AG20443 (cell line): ENCODE measurements at places on chromosomes 6 and 20.

GRCh38 chr20:32934580-32934979 lies 69.7 kb downstream of the SUN5 start:
- no peak for DNase-seq

GRCh38 chr20:4546342-4546741 lies 175.4 kb upstream of the PRND start:
- no peak for DNase-seq

DNA sequence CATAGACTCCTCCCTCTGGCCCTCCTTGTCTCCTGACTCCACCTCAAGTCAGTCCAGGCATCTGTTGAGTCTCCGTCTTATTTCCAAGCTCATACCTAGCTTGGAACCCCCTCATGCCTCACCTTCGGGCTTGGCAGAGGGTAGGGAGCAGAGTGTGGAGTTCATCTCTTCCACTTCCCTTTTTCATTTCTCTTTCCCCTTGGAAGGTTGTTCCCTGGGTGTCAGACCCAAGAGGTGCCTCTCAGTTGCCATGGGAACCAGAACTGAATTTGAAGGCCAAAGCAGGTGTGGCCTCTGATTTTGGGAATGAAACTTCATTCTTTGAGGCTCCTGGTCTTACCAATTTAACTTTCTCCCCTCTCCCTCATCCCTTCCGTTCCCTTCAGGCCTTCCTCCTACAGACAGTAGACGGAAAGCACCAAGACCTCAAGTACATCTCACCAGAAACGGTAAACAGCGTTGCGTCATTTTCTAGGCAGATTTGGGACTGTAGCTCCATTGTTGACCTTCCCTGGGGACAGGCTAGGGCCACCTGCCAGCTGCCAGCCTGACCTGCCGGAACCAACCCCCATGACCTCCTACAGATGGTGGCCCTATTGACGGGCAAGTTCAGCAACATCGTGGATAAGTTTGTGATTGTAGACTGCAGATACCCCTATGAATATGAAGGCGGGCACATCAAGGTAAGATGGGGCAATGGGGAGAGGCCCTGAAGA lies 6.6 kb downstream of the CDC25B start:
- DNase-seq: no peak

DNA sequence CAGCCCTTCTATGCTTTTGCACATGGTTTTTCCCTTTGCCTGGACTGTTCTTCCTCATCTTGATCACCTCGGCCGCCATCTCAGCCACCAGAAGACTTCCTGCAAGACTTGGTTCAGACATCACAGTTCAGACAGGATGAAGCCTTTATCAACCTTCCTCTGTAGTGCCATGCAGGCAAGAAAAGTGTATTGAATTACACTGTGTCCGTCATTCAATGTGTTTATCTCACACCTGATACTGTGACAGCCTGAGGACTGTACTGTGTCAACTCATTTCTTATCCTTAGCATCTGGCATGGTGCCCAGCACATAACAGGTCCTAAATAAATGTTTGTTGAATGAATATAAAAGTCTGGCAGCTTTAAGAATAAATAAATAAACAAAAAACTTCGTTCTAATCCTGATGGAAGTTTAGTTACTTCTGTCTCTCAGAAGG lies 133.3 kb upstream of the MAN1A1 start:
- DNase-seq: no peak

GRCh38 chr6:164290101-164290500 lies 875.6 kb downstream of the QKI start:
- DNase-seq: no peak

DNA sequence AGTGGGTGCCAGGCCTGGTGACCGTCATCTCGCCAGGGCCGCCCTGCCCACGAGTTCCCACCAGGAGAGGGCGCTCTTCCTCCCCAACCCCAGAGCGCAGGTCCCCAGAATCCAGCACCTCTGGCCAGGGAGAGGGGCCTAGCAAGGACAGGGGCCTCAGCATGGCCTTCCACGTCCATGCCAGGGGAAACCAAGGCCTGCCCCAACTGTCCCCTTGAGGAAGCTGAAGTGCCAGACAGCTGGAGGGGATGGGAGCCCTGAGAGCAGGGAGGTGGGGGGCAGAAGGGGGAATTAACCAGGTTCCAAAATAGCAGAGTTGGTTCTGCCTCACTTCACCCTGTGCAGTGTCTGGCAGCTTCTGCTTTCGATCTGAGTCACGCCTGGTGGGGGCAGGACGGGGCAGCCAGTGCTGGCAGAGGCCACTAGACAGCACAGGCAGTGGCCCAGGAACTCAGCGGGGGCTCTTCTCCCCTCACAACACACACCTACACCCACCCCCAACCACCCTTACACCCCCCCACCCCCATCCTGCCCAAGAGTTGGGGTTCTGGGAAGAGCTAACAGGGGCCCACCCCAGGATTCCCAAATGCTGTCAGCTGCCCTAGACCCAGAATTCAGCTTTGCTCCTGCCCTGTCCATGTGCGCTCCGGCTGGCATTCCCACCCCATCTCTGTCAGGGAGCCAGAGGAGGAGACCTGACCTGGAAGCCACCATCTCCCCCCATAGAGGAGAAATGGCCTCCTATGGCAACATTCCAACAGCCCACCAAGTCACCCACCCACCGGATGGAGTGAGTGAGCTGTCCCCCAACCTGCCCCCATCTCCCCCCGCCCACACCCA lies 29.2 kb downstream of the TFEB start:
- peak; percentile 94 for DNase-seq

- peak; percentile 58 for DNase-seq
Measured at GRCh38 chr20:13995841-13996240, 525 bp downstream of the MACROD2 start.

DNA sequence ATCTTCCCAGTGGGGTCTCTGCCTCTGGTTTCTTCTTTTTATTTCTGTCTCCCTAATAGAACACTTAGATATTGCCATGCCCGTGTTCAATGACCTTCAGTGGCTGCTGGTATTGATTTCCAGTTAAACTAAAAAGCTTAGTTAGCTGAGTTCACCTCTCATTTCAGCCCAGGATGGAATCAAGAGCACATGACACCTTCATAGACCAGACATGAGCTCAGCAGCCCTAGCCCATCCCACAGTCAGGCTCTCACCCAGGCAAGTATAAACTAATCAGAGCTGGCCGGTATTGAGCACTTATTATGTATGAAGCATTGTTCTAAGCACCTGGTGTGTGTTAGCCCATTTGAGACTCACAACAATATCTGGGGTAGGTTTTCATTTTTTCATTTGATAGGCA lies 33.7 kb upstream of the PLEKHG1 start:
- no peak for DNase-seq

- no peak for DNase-seq
Measured at GRCh38 chr6:7131390-7131789, 23.6 kb downstream of the RREB1 start.

DNA sequence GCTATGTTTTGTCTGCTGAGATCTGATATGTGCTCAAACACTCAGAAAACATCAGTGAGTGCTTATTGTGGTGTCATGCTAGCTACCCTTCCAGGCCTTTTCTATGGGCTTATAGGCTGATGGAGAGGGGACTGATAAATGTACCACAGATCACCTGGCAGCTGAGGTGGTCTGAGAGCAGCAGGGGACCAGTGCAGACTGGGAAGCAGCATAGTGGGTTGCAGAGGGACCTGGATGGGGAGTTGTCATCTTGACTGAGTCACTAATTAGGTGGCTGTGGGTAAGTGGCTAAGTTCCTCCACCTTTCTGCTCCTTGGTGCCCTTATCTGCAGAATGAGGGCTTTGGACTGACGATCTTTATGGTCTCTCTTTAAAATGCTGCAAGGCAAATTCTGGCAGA lies 2.8 kb downstream of the TMEM200A start:
- DNase-seq: no peak

- no peak for DNase-seq
Measured at GRCh38 chr6:49528571-49528970, 21.9 kb upstream of the C6orf141 start.

GRCh38 chr20:49185071-49185761 lies 2.9 kb downstream of the STAU1 start:
- DNase-seq: no peak

GRCh38 chr6:45923831-45924391 lies 91.7 kb downstream of the CLIC5 start:
- DNase-seq: peak; percentile 66

- no peak for DNase-seq
Measured at GRCh38 chr6:142271476-142271875, 30.3 kb upstream of the ADGRG6 start.

- no peak for DNase-seq
Measured at GRCh38 chr6:30849903-30850651, 34.2 kb upstream of the DDR1 start.

DNA sequence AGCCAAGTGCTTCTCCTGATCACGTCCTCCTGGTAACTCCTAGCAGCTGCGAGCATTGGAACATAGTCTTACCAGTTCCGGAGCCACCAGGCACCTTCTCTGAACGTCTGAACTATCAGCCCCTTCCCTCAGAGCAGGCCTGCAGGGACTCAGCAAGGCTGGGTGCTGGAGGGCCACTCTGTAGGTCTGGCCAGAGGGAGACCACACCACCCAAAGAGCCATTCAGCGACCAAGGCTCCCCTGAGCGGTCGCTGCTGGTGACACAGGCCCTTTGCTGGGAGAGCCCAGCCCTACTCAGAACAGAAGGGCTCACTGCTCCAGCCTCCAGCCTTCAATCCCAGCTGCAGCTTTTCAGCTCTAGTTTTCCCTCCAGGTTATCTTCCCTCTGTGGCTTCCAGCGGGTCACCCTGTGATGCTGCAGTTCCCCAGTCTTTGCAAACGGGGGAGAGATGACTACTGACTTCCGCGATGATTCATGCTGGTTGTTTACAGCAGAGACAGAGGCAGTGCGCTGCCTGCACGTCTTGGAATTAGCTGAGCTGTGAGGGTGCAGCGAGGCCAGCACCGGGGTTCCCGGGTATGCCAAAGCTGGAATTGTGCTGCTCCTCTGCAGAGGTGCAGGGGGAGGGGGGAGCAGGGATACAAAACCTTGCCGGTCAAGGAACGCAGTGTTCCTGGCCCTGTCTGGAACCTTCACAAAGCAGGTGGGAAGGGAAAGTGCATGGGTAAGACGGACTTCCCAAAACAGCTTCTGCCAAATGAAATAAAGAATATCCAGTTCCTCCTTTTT lies 161.4 kb downstream of the LY86 start:
- DNase-seq: peak; percentile 90

GRCh38 chr6:169048865-169049205 lies 204.8 kb downstream of the THBS2 start:
- DNase-seq: no peak

DNA sequence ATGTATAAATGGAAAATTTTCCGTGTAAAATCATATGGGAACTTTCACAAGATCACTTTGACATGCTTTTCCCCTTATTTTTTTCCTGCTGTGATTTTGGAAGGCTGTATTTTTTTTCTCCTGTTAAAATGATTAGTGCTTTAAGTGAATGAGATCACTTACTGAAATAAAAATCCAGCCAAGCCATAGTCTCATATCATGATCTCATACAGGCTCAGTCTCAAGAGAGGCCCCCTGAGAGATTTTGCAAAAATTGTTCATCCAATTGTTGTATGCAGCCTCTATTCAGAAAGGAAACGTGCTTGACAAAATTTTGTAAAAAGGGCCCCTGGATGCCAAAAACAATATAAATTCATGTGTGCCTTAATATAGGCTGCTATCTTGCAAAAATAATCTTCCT lies 528.2 kb downstream of the HDGFL1 start:
- no peak for DNase-seq

- no peak for DNase-seq
Measured at GRCh38 chr6:134609716-134610261, 291.9 kb upstream of the SGK1 start.

DNA sequence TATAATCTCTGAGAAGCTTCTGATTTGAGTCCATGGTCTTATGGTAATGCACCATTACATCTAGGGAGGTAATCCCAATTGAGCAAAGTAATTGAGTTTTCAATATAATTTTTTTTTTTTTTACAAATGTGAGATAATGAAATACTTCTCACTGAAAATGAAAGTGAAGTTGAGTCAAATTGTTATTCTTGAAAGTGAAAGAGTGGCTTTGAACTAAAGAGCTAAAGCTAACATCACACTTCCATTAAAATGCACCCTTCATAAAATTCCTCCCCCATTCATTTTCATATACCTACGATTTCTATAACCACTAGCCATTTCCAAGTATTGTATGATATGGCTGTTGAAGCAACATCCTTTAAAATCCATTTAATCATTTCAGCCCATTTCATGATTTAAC lies 149.1 kb upstream of the IMPG1 start:
- DNase-seq: no peak

DNA sequence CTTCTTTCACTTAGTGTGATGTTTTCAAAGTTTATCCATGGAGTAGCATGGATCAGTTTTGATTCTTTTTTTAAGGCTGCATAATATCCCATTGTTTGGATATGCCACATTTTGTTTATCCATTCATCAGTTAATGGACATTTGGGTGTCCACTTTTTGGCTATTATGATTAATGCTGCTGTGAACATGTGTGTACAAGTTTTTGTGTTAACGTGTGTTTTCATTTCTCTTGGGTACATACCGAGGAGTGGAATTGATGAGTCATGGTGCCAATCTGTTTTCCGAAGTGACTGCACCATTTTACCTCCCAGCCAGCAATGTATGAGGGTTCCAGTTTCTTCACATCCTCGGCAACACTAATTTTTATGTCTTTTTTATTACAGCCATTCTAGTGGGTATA lies 78.4 kb upstream of the CCDC28A start:
- no peak for DNase-seq

GRCh38 chr6:35298625-35299140 lies 1.1 kb downstream of the DEF6 start:
- no peak for DNase-seq

DNA sequence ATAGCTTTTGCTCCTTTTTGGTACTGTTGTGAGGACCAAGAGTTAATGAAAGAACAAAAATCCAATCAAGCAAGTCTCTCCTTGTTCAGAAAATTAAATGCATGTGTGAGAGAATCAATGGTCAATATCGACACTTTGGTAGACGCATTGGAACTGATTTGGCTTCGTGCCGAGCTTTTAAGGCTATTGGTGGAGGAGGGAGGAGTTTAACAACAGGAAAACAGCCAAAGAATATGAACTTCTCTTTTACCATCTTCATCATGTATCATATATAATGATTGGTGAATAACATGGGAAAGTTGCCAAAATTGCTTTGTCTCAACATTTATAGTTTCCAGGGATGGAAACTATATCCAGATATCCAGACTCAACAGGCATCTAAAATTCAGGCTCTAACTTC lies 266.5 kb upstream of the CITED2 start:
- no peak for DNase-seq

- no peak for DNase-seq
Measured at GRCh38 chr6:15875797-15876196, 213.0 kb upstream of the DTNBP1 start.

- no peak for DNase-seq
Measured at GRCh38 chr6:27825025-27825793, 87.0 kb downstream of the OR2B2 start.

DNA sequence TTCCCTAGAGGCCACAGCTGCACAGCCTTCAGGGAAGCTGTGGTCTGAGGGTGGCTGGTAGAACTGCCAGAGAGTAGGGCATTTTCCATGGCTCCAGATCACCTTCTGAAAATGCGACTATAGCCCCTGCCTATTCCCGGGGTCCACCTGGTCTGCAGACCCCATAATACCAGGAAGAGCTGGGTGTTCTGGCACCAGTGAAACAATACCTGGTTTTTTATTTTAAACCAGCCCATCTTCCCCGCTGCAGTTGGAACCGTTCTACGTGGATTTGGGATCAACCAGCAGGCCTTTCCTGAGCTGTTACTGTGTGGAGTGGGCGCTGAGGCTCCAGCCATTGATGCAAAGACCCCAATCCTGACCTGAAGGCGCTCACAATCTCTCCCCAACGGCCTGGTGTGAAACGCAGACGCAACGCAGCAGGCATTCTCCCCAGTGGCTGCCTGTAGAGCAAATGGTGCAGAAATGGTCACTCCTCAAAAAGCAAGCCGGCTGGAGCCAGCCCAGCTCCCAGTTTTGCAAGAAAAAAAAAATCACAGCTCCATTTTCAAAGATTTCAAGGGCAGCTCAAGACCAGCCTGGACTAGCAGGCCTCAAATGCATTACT lies 11.3 kb downstream of the NPEPL1 start:
- no peak for DNase-seq
